ENCODE measurements at places on chromosomes 1 and 21.

- DNase-seq, result no peak
Observed at GRCh38 chr1:108593448-108593847, 33.5 kb downstream of the EEIG2 start.

DNA sequence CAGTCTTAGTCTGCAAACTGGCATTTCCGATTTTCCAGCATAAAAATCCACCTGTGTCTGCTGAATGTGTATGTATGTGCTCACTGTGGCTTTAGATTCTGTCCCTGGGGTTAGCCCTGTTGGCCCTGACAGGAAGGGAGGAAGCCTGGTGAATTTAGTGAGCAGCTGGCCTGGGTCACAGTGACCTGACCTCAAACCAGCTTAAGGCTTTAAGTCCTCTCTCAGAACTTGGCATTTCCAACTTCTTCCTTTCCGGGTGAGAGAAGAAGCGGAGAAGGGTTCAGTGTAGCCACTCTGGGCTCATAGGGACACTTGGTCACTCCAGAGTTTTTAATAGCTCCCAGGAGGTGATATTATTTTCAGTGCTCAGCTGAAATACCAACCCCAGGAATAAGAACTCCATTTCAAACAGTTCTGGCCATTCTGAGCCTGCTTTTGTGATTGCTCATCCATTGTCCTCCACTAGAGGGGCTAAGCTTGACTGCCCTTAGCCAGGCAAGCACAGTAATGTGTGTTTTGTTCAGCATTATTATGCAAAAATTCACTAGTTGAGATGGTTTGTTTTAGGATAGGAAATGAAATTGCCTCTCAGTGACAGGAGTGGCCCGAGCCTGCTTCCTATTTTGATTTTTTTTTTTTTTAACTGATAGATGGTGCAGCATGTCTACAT is 2.5 kb upstream of the OLFML3 start:
- peak; percentile 37 for DNase-seq

DNA sequence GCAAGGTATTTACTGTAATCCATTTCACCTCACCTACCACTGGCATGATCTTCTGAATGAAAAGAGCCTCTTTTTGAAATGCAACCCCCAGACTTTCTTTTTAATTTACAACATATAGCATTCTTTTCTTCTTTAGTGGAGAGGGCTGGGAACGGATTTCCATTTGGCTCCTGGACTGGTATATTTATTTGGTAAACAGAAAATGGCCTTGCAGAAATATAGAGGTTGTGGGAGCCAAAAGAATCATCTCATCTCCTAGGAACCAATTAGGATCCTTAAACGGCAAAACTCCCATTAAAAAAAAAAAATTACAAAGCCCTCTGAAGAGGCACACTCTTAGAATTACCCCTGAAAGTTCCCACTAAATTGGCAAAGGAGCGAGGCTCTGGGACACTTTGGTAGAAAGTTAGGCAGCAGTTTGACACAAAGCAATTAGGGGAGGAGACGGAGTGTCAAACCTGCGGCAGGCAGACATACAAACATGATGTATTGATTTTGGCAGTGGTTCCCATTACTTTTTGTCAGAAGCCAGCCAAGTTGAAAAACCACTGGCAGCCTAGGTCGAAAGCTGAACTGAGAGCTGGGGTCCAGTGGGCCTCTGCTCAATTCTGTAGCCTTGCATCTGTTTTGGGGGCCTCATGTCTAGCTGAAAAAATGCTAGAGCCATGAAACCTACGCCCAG is 135.1 kb upstream of the MAGI3 start:
- peak; percentile 65 for DNase-seq

DNA sequence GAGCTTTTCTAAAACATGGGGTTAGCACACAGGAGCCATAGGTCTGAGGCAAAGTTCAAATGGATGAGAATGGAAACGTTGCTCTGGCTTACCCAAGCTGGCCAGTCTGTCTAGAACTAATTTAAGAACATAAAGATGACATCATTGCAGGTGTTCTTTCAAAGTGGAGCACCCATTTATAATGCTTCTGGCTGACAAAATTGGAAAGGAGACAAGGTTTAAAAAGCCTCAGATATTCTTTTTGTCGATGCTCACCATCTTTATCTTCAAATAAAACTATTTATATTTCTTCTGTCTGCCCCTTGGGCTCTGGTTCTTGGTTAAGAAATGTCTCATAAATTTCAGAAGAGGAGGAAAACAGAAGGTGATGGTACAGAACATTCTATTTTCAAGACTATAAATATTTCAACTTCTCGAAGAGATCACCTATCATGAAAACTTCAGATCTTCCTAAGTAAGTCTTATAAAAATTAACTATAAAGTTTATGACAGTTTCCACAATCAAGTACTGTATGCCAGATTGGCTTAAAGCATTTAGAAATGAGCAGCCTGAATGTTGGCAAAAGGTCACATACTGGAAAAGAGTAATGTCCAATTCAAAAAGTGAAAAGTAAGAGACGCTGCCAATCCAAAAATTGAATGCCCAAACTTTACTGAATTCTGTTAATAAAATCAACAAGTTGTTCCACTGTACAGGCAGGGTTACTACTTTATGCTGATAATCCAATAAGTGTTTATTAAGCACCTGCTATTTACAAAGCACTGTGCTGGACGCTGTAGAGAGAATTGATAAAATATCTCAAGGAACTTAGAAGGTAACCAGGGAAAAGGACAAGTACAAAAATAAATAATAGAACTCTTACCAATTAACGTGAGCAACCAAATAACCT is 92.0 kb downstream of the ETS2 start:
- DNase-seq, result no peak

DNA sequence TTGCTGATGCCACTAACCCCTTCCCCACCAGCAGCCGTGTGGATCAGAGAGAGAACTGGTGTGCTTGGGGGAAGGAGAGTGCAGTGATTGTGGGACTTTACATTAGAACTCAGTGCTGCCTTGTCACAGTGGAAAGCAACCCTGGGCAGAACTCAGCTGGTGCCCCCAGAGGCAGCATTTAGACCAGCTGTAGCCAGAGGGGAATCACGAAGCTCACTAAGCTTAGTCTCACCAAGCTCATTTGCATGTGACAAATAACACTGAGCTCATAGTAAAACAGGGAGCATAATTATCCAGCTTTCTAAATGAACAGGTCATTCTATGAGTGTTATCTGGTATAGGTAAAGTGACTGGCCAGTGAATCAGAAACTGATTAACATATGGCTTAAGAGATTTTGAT is 9.8 kb upstream of the SMAP2 start:
- DNase-seq, result no peak

GRCh38 chr1:25724201-25724600 is 75.8 kb upstream of the SELENON start:
- DNase-seq, result no peak

- DNase-seq, result peak; percentile 83
Observed at GRCh38 chr1:9371391-9371935, 78.8 kb downstream of the SPSB1 start.

DNA sequence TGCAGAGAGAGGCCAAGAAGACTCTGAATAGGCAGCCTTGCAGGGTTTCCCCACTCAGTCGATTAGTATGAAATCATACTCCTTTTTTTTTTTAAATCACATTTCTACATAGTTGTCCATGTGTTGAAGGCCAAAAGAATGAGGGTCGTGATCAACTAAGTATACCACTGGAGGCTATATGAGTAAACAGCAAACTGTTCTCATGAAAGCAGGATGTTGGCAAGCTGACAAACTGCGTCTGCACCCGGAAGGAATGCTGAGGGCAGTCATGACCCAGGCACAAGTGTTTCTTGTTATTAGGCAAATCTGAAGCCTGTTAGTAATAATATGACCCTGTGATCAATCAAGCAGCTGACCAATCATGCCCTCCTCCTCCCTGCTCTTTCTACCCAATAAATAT is 213.2 kb downstream of the USH2A start:
- no peak for DNase-seq

GRCh38 chr1:27955076-27955475 is 4.7 kb upstream of the XKR8 start:
- no peak for DNase-seq

DNA sequence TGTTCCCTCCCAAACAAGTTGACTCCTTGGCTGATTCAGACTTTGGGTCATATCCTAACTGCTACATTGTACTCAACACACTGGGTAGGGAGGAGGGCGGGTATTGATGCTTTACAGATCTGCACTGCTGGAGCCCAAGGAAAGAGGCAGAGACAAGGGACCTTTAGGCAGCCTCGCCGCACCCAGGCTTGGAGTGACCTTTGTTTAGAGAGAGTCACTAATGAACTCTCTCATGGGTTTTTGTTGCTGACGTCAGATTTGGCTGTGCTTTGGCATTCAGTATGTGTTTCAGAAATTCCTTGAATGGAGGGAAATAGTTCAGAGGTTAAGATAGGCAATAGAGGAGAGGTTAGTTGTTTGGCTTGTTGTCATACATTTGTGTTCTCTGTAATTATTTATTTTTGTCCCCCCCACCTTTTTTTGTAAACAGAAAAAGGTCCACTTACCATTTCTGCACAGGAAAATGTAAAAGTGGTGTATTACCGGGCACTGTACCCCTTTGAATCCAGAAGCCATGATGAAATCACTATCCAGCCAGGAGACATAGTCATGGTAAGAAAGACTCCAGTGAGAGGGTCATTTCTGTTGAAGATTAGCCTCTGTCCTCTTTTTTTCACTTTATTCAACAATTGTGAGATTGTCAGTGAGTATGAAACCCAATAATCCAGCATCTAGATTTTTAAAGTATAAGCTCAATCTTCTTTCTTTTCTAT is 116.1 kb downstream of the ATP5PO start:
- no peak for DNase-seq

DNA sequence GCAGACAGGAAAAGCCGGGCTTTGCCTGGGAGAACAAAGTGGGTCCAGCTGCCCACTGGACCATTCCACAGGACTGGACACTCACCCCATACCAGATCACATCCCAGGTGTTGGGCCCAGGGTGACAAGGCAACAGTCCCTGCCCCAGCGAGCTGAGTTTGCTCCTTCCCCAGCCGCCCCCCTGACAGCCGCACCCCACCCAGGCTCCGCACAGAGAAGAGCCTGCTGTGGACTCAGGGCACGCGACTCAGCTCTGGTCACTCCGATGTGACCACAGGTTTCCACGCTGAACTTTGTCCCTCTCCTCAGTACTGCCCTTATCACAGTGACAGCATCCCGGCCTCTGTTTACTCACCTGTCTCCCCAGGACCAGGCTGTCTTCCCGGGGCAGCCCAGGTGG is 1.2 kb downstream of the BMP8B start:
- no peak for DNase-seq

DNA sequence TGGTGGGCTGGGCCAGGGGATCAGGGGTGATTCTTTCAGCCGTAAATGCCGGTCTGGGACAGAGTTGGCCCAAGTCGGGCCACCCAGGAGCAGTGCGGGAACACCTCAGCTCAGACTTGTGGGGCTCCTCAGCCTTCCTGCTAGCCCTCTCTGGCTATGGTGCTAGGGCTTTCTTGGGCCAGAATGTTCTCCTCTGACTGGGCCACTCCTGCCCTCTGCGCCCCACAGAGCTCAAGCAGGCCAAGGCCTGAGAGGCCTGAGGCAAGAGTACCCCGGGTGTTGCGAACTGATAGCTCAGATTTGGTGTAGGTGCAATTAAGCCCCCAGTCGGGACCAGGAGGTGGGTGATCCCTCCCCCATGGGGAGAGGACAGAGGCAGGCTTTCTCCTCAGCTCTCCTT is 51.8 kb downstream of the LGR6 start:
- no peak for DNase-seq

DNA sequence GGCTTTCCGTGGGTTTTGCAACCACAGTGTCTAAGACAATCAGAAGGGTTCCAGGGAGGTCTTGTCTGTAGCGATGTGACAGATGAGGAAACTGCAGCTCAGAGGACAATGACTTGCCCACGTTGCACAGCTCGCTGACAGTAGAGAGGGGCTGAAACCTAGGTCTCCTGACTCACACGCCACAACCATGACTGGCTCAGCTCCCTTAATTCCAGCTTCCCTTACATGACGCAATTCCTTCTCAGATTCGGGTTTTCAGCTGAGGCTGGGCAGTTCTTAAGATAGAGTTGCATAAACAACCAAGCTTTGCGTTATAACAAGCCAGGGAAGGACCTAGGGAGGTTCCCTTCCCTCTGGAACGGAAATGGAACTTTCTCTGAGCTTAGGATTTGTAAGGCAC is 36.3 kb downstream of the DHCR24 start:
- no peak for DNase-seq

- DNase-seq, result no peak
Observed at GRCh38 chr1:14726606-14727005, 128.1 kb downstream of the KAZN start.

DNA sequence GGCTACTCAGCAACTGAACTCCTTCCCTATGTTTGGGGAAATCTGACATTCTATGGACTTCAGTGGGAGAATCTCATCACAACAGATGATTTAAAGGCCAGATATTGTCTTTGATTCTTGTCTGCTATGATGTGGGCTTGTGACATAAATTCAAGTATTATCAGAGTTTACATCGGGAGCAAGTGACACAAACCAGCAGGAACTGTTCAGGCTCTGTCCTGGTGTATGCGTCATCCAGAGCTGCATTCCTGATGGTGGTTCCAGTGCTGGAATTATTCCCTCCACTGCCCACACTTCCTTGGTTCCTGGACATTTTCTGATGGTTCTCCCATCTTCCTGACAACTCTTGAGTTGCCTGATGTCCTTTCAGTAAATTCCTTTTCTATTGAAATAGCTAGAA is 10.8 kb upstream of the LSM10 start:
- DNase-seq, result no peak

GRCh38 chr1:222852326-222852725 is 37.5 kb downstream of the DISP1 start:
- no peak for DNase-seq

GRCh38 chr21:33976082-33977016 is 60.7 kb upstream of the ATP5PO start:
- DNase-seq, result peak; percentile 44

DNA sequence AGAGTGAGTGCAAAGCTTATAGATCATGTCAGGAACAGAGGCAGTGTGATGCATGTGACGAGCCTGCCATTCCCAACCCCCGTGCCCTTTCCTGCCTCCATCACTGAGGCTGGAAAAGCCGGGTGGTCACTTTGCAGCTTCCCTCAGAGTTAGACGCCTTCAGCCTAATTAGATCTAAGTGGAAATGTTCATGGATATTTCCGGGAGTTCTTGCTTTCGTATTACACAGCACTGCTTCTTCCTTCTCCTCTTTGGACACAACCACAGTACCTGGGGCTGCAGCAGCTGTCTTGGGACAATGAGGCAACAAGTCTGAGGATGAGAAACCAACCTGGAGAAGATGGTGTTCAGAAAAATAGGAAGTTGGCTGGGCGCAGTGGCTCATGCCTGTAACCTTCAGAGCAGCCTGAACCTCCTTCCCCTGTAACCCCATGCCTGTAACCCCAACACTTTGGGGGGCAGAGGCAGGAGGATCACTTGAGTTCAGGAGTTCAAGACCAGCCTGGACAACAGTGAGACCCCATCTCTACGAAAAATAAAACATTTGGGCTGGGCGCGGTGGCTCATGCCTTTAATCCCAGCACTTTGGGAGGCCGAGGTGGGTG is 24.5 kb downstream of the SERINC2 start:
- no peak for DNase-seq

Data from retina (tissue), 1 donor.